ENCODE measurements at places on chromosomes 5 and 9. TPM values are rescaled to one million over a fixed set of nuclear protein-coding genes. Genes with fewer than 3 reads are reported as not detected.

PHF24 gene
- total RNA-seq, result 0.66 TPM

NSG2 gene
- total RNA-seq, result 10.0 TPM

MEIKIN gene
- not detected for total RNA-seq

THBS4 gene
- total RNA-seq, result 55.3 TPM

FOXD4 gene
- 1.1 TPM for total RNA-seq

MATR3 gene
- total RNA-seq, result 232 TPM

- no peak for DNase-seq
- H3K4me1 ChIP-seq, result no peaks in the 10 kb centered on the region
- no peaks in the 10 kb centered on the region for H3K36me3 ChIP-seq
Observed at GRCh38 chr5:155027993-155028629, 14.6 kb downstream of the KIF4B start.

DNA sequence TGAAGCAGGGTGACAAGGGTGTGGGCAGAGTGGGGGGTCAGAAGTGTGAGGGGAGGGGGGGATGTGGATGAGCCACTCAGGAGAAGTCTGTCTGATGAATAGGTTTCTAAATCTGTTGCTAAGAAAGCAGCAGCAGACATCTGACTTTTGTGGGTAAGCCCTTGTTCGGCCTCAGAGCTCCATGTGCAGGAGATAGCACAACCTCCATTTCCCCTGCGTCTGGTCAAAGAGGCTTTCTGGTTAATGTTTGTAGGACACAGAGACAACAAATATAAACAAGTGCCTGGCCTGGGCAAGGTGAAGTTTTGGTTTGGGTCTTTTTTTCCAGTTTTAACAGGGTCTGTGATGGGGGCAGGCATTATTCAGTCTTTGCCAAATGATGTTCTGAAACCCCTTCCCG, 57.0 kb upstream of the GNE start:
- H3K27me3 ChIP-seq, result no peaks in the 10 kb centered on the region
- no peaks in the 10 kb centered on the region for H3K36me3 ChIP-seq
- no peak overlapping the region for H3K27ac ChIP-seq
- H3K4me1 ChIP-seq, result no peaks in the 10 kb centered on the region

DNA sequence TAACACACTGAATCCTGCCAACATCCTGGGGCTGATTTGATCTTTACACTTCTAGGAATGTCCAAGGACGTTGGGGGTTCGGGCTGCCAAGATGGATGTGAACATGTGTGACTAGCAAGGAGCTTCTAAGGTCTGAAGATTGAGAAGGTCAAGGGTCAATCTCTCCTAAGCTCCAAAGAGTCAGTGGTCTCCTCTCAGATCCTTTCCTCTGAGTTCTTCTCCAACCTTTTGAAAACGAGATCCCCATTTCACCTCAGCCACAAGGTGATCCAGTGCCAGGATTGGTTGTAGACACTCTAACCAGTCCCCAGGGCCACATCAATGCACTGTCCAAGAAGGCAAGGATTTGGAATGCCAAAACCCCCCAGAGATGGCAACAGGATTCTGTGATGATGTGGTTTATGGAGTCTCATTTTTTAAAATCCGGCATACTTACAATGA, 266.8 kb downstream of the NDUFS4 start:
- H3K4me1 ChIP-seq, result no peaks in the 10 kb centered on the region
- no peaks in the 10 kb centered on the region for H3K27me3 ChIP-seq
- no peak overlapping the region for H3K27ac ChIP-seq
- H3K4me3 ChIP-seq, result no peak overlapping the region
- H3K36me3 ChIP-seq, result no peaks in the 10 kb centered on the region
- DNase-seq, result no peak

DNA sequence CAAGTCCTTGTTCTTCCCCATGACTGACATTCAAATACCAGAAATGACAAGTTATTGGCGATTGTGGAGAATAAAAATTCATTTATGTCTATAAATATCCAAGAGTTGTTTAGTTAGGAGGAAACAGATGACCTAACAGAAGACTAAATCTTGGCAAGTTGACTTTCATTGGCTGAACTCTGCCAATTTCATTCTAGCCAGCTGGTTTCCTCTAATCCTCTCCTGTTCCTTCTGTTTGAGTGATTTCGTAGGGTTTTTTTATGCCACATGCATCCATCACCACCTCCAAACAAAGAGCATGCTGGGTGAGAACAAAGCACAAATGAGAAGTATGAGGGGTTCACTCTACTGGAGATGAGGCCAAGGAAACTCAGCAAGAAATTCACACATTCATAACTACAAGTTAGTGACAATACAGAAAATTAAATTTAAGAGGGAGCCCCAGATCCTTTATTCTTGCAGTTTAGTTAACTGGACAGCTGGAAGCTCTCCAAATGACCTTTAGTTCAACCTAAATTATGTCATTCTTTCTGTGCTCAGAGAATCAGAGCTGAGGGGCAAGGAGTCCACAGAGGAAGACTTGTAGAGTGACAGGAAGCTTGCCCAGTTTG, 932.0 kb downstream of the TLE4 start:
- no peaks in the 10 kb centered on the region for H3K4me1 ChIP-seq
- no peak overlapping the region for H3K4me3 ChIP-seq
- no peaks in the 10 kb centered on the region for H3K36me3 ChIP-seq
- H3K27me3 ChIP-seq, result no peaks in the 10 kb centered on the region
- H3K27ac ChIP-seq, result no peak overlapping the region
- no peak for DNase-seq

DNA sequence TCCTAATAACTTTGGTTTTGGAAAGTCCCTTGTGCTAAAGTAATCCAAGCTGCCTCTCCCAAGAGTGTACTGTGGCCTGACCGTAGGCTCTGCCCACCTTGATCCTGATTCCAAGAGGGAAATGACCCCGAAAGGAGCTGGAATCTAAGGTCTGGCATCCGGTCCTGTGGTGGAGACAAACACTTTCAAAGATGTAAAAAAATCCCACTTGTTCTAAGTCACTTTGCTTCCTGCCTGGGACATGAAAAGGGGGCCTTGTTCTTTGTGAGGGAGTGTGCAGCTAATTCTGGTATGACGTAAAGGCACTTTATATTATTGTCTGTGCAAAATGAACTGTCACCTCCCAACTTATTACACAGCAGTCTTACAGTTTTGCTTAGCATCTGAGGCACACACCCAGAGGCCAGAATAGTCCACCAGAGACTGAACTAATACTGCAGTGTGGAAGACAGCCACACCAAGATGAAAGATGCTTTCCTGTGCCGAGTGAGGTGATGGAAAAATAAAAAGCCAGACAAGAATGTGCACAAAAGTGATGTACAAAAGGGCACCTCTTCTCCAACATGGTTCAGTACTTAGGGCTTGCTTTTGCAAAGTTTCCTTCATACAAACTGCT, 128.7 kb downstream of the SLC12A2 start:
- H3K4me3 ChIP-seq, result no peak overlapping the region
- no peaks in the 10 kb centered on the region for H3K4me1 ChIP-seq
- DNase-seq, result no peak
- no peak overlapping the region for H3K27ac ChIP-seq

DNA sequence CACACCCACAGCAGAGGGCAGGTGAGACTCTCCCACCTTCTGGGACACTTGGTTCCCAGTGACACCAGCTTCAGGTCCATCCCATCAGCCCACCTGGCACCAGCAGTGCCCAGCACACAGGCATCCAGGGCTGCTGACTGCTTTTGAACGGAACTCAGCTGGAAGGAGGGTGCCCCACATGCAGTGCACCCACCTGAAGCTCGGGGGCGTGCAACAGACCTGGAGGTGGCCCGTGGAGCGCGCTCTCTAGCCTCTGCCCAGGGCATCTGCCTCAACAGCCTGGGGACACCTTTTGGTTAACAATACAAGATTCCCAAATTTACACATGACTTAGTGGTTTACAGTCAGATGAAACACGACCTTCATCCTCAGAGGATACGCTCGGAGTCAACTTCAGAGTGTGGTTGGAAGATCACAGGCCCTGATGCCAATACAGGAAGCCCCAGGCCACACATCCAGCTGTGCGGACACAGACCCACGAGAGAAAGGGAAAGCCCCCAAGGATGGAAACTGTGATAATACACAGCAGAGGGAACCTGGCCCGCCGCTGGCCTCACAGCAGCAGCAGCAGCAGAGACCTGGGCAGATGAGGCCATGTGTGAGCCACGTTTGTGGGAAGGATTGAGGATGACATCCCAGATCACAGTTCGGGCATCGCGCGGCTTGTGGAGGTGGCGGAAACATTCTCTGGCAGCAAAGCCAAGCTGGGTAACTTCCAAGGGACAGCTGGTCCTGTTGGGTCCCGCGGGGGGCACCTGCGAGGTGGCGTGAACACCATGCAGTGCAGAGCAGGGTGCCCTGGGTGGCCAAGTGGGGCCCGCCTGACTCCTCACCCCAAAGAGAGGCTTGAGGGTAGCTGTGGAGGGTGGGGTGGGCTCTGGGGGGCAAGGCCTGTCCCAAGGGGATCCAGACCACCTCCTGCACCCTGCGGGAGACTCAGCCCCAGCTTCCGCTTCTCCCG, 64.0 kb downstream of the SECISBP2 start:
- no peaks in the 10 kb centered on the region for H3K4me1 ChIP-seq
- no peak overlapping the region for H3K27ac ChIP-seq
- no peak overlapping the region for H3K4me3 ChIP-seq
- H3K36me3 ChIP-seq, result no peaks in the 10 kb centered on the region
- H3K27me3 ChIP-seq, result no peaks in the 10 kb centered on the region

DNA sequence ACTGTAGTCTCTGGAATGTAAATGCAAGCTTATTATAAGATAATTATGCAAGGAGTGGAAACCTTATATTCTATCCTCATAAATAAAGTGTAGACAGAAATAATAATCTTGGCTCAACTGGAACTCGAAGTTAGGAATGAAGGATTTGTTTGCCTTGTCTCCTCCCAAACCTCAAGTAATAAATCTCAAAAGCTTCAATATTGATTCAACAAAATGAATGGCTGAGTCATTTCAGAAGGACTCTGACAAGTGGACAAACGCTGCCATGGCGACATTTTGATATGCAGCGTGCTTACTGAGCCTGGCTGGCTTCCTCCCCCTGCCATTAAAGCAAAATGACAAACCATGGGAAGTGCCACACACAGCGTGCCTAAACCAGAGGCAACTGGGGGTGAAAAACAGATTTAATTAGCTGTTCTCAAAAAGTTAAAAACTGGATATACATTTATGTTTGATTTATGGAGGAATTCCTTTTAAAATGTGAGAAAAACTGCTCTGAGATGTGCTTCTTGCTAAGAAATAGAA, 10.5 kb upstream of the ADGRV1 start:
- H3K4me3 ChIP-seq, result no peak overlapping the region
- no peak overlapping the region for H3K27ac ChIP-seq
- no peaks in the 10 kb centered on the region for H3K4me1 ChIP-seq

- H3K27me3 ChIP-seq, result no peaks in the 10 kb centered on the region
- no peaks in the 10 kb centered on the region for H3K4me1 ChIP-seq
- H3K36me3 ChIP-seq, result no peaks in the 10 kb centered on the region
- H3K27ac ChIP-seq, result no peak overlapping the region
Observed at GRCh38 chr5:40577718-40578117, 102.0 kb upstream of the PTGER4 start.

DNA sequence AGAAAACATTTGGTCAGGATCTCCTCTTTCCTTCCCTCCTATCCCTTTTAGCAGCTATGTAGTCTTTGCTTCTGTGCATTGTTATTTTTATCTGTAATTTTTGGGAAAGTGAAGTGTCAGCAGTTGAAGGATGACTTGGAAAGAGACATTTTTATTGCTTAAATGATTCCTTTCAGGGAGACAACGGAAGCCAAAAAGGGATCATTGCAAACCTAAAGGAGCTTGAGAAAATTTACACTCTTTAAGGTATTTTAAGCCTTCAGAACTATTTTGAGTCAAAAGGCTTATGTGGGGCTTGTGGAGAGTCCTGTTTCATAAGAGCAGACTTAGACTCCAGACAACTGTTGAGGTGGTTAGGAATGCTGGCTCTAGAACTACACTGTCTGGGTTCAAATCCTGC, 281.6 kb downstream of the KIF4B start:
- no peaks in the 10 kb centered on the region for H3K27me3 ChIP-seq
- no peaks in the 10 kb centered on the region for H3K36me3 ChIP-seq
- no peak overlapping the region for H3K4me3 ChIP-seq
- H3K4me1 ChIP-seq, result no peaks in the 10 kb centered on the region

DNA sequence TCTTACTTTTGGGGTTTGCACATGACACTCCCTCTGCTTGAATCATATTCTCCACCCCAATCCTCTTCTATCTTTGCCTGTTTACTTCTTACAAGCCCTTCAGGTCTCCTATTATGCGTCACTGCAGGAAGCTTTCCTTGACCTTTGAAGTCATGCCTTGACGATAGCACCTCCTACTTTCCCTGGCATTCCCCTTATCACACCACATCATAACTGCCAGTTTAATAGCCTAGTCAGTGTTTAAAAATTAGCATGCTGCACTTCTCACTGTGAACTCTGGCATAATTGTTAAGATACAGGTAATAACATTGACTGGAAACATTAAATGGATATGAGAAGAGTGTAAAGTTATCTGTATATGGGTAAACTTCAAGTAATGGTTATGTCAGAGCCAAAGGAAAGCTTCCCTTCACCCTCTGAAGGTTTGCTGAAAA, 37.1 kb upstream of the CEP120 start:
- no peaks in the 10 kb centered on the region for H3K27me3 ChIP-seq
- H3K36me3 ChIP-seq, result no peaks in the 10 kb centered on the region
- DNase-seq, result no peak
- H3K4me1 ChIP-seq, result no peaks in the 10 kb centered on the region

GRCh38 chr9:109923806-109924205, 143.8 kb downstream of the PALM2AKAP2 start:
- DNase-seq, result no peak
- H3K4me1 ChIP-seq, result no peaks in the 10 kb centered on the region
- H3K4me3 ChIP-seq, result no peak overlapping the region
- no peaks in the 10 kb centered on the region for H3K36me3 ChIP-seq

DNA sequence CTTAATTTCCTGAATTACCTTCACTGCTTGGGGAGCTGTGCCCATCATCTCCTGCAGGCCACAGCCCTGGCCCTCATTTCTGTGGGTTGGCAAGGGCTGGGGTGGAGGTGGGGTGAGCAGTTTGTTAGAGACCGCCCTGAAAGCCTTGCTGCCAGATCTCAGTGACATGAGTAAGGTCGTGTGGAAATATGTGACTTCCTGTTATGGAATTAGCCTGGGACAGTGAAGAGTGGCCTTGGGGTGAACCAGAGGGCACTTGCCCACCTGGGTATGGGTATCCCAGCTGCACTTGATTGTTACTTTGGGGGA, 2.5 kb upstream of the HNRNPAB start:
- peak; percentile 50 for DNase-seq
- H3K4me1 ChIP-seq, result peaks cover 15% of the 10 kb centered on the region
- H3K27ac ChIP-seq, result no peak overlapping the region
- no peaks in the 10 kb centered on the region for H3K27me3 ChIP-seq
- H3K36me3 ChIP-seq, result no peaks in the 10 kb centered on the region

- H3K4me3 ChIP-seq, result no peak overlapping the region
- H3K27ac ChIP-seq, result no peak overlapping the region
- H3K4me1 ChIP-seq, result peaks cover 12% of the 10 kb centered on the region
- H3K27me3 ChIP-seq, result no peaks in the 10 kb centered on the region
- DNase-seq, result no peak
Observed at GRCh38 chr9:14379280-14379679, 65.3 kb upstream of the NFIB start.

GRCh38 chr5:122701640-122702523, 73.0 kb upstream of the SNX2 start:
- H3K27ac ChIP-seq, result no peak overlapping the region
- H3K4me3 ChIP-seq, result no peak overlapping the region
- no peaks in the 10 kb centered on the region for H3K36me3 ChIP-seq
- H3K4me1 ChIP-seq, result no peaks in the 10 kb centered on the region

Data from sigmoid colon (tissue), 7 donors.